Right hindlimb (tissue), 1 donor: ENCODE measurements at places on chromosomes 7 and 10.

GRCh38 chr10:121771966-121772365, 155.9 kb downstream of the ATE1 start:
- no peak for DNase-seq

GRCh38 chr10:51602326-51602725, 97.1 kb downstream of the CSTF2T start:
- no peak for DNase-seq

GRCh38 chr10:58797356-58797755, 284.7 kb downstream of the BICC1 start:
- no peak for DNase-seq

DNA sequence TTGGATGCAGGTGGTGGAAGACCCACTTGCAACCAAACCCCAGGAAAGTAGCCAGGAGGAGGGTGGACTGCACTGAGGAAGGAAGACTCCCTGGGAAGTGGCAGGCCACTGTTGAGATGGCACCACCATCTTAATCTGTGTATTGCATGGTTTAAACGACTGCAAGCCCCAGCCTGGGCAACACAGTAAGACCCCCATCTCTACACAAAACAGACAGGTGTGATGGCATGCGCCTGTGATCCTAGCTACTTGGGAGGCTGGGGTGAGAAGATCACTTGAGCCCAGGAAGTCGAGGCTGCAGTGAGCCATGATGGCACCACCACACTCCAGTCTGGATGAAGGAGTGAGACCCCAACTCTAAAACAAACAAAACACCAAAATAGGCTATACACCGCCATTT, 9.7 kb upstream of the BCL7B start:
- no peak for DNase-seq

- no peak for DNase-seq
These were observed 674.4 kb downstream of the PHTF2 start for GRCh38 chr7:78473021-78473420.

- DNase-seq, result no peak
These were observed 133.4 kb upstream of the ADO start for GRCh38 chr10:62671104-62671503.

- no peak for DNase-seq
These were observed 580.5 kb downstream of the NXPH1 start for GRCh38 chr7:9013940-9014339.

DNA sequence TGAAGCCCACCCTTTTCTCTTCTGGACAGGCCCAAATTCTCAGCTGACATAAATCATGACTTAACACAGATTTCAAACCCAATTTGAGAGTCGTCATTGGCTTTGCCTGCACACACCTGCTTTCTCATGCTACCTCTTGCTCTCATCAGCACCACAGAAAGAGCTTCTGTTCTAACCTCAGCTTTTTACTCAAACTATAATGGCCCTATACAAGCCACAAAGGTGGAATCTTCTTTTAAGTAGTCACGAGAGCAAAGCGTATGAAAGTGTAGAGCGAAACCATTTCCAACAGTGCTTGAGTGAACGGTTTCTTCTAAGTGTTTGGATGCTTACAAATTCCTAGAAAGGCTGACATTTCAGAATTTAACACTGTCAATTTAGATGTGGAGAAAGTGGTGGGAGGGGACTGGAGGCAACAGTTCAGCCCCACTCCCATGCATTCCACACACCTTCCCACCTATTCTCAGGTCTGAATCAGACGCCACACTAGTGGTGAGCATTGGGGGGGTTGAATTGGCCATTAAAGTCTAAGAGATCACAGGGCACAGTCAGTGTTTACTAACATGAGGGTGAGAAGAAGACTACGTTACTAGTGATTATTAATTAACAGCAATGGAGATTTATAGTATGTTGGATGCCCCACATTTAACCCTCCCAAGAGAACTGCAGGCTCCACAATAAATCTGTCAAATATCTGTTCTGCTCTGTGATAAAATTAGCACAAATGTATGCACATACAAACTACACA, 114.0 kb downstream of the PRKCQ start:
- no peak for DNase-seq

- no peak for DNase-seq
These were observed 124.9 kb downstream of the ELFN1 start for GRCh38 chr7:1794888-1795542.

DNA sequence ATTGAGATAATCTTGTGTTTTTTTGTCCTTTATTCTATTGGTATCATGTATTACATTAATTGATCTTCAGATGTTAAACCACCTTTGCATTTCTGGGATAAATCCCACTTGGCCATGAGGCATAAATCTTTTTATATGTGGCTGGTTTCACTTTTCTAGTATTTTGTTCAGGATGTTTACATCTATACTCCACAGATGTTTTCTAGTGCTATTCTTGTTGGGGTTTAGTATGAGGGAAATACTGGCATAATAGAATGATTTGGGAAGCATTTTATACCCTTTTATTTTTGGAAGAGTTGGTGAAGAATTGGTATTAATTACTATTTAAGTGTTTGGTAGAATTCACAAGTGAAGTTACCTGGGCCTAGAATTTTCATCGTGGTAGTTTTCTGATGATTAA, 41.8 kb upstream of the CCNY start:
- no peak for DNase-seq

- no peak for DNase-seq
These were observed 39.9 kb downstream of the CAMK1D start for GRCh38 chr10:12389154-12389734.

DNA sequence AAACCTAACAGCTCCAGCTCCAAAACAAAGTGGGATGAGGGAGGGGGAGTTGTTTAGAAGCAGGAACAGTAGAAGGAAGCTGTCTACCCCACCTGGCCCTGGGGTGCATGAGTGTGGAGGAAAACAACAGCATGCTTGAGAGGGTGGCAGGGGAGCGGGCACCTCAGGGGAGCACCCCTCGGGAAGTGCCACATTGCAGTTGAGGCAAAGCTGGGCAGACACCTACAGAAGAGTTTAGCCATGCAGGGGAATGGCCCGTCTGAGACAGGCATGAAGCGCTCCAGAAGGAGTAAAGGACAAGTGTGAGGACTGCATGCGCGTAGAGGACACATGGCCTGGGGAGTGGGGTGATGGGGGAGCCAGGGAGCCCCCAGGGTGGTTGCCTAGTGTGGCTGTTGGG, 18.1 kb downstream of the CHAT start:
- DNase-seq, result no peak

- peak; percentile 36 for DNase-seq
These were observed 111.3 kb downstream of the ITGB8 start for GRCh38 chr7:20441991-20442441.

DNA sequence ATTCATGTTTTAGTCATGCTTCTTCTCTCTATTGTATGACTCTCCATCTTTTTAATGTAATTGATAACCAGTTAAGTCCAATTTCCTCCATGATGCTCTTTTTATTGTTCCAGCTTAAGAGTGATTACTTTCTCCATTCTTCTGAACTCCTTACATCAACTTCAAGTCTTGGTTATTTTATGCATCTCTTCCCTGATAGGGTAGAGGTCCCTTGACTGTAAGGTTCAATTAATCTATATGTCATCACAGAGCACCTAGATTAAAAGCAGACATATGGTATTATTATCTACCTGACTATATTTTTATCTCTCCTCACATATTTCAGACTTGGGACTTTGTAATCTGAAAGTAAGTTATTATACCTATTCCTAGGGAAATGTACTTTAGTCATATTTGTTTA, 853.1 kb downstream of the REEP3 start:
- no peak for DNase-seq

- no peak for DNase-seq
These were observed 34.9 kb upstream of the WAPL start for GRCh38 chr10:86556532-86556931.

GRCh38 chr10:93548376-93549071, 17.9 kb upstream of the FFAR4 start:
- no peak for DNase-seq

- peak; percentile 63 for DNase-seq
These were observed 30.6 kb downstream of the MYL10 start for GRCh38 chr7:101598422-101598985.

GRCh38 chr10:2205406-2205805, 468.1 kb upstream of the ADARB2 start:
- DNase-seq, result no peak

- peak; percentile 81 for DNase-seq
These were observed 285.6 kb downstream of the HGF start for GRCh38 chr7:81484261-81484660.

- DNase-seq, result peak; percentile 77
These were observed 93.2 kb downstream of the REEP3 start for GRCh38 chr10:63614371-63614891.

DNA sequence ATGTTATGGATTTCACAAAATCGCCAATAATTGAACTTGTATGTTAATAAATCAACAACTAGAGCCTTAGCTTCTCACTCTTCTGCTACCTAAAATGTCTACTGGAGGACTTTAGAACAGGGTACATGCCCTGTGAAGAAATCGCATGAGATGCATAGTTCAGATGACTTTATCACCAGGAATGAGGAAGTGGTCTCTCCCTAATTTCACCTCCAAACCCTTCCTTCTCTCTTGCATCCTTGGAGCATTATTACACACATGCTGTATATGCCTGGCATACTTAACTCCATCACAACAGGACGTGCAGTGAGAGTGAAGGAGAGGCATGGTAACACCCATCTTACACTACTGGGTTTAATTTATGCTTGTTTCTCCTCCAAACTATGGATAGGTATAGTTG, 27.8 kb downstream of the RHEB start:
- no peak for DNase-seq

DNA sequence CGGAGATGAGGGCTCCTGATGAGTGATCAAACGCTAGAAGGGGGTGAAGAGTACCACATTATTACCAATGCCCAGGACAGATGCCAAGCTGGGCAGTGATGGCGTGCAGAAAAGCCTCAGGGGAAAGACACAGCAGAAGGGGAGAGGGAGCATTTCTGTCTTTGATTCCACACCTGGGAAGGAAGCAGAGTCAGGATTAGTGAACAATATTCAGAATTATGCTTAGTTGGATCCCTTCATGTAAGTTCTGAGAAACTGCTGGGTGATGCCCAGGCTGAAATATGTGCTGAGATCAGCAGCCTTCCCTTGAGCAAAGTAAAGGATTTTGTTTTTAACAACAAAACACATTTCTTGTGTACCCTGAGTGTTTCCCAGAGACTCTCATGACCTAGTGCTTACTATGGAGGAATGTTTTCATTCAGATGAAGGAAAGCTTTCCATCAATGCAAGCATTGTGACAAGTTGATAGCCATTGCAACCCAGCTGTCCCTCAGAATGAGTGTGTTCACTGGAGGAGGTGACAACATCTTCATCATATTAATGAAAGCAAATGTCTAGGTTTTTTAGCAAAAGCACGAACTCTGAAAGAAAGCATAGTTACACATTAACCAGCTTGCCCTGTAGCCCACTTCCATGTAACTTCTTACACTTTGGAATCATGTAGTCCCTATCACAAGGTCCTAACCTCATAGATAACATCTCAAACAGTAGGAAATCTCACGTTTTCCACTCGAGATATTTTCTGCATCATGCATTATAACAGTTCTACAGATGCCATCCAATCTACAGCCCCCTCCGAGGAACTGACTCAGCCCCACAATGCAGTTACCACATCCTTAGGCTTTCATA, 23.8 kb upstream of the AKR1C1 start:
- no peak for DNase-seq

GRCh38 chr7:36283711-36284130, 105.9 kb upstream of the ANLN start:
- peak; percentile 50 for DNase-seq

- no peak for DNase-seq
These were observed 36.0 kb downstream of the AGAP3 start for GRCh38 chr7:151122276-151122675.

- DNase-seq, result no peak
These were observed 105.1 kb upstream of the ADCY1 start for GRCh38 chr7:45469103-45469502.

- peak; percentile 91 for DNase-seq
These were observed 18.7 kb upstream of the DDIT4 start for GRCh38 chr10:72254813-72255568.

DNA sequence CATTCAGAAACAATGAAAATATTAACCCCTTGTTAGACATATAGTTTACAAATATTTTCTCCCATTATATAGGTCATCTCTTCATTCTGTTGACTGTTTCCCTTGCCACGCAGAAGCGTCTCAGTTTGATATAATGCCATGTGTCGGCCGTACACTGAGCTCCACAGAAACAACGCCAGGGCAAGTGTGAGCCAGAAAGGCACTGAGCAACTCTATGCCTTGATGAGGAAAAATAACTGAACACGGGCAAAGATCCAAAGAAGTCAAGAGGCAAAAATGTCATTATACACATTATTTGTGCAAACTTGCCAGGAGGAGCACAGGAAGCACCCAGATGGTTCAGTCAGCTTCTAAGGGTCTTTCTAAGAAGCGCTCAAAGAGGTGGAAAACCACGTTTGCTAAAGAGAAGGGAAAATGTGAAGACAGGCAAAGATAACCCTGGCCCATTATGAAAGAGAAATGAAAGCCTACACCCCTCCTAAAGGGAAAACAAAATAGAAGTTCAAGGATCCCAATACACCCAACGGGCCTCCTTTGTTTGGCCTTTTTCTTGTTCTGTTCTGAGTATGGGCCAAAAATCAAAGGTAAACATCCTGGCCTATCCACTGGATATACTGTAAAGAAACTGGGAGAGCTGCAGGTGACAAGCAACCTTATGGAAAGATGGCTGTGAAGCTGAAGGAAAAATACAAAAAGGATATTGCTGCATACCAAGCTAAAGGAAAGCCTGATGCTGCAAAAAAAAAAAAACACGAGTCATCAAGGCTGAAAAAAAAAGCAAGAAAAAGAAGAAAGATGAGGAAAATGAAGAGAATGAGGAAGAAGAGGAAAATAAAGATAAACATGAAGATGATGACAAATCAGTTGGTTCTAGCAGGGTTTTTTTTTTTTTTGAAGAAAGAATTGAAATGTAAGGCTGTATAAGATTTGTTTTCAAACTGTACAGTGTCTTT, 15.5 kb downstream of the ARHGAP12 start:
- no peak for DNase-seq

- no peak for DNase-seq
These were observed 8.0 kb upstream of the CSTF2T start for GRCh38 chr10:51707392-51707791.

DNA sequence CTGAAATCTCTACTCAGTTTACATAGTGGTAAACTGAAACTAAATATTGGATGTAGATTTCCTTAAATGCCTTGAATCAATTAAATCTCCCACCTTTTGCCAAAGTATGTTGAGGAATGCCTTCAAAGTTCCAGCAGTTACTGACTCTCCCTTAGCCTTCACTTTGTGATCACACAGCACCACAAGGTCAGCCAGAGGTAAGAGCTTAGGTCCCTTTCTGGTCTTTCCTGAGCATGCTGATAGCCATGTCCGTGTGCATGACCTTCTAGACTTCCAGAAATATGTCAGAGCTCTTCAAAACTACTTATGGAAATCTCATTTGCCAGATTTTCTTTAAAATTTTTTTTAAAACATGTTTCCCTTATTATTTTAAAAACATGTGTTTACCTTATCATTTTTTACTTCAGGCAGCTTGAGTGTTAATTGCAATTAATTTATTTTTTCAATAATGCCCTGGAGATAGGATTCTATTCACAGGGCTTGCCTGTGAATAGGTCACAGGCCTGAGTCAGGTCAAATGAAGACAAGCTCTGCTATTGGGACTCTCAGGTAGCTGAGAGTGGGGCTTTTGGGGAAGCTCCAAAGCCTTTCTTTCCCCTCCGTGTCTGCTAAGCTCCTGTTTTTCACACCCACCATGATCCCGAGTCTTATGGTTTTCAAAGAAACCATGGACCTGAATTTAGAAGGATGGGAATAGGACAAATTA, 220.5 kb downstream of the CXCL12 start:
- DNase-seq, result no peak

GRCh38 chr7:43942997-43943396, 16.8 kb downstream of the UBE2D4 start:
- no peak for DNase-seq

GRCh38 chr7:25029075-25029474, 49.1 kb upstream of the OSBPL3 start:
- DNase-seq, result no peak
